Mesenchymal stem cell (in vitro differentiated cells and primary cell): ENCODE measurements at places on chromosomes 7 and 10.

DNA sequence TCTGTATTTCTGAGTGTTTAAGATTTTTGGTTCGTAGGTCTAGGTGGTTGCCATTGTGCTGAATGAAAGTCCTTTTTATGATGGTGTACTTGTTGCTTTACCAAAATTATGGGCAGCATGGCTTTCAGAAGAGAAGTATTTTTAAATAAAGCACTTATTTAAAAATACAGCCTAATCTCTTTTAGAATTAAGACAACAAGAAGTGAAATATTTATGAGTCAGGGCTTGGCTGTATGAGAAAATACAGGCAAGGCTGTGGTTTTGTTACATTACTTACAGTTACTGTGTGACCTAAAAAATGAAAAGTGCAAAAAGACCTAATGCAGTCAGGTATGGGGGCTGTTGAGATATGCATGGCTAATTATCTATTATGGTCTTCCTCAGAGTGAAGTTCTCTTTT, 185.2 kb upstream of the PPP1R3A start:
- no peak overlapping the region for H3K27ac ChIP-seq
- no peaks in the 10 kb centered on the region for H3K4me1 ChIP-seq
- no peak overlapping the region for H3K4me3 ChIP-seq
- H3K27me3 ChIP-seq: no peaks in the 10 kb centered on the region
- DNase-seq: no peak

- peak; percentile 45 for DNase-seq
- H3K27me3 ChIP-seq: no peaks in the 10 kb centered on the region
- H3K36me3 ChIP-seq: peaks cover 13% of the 10 kb centered on the region
- H3K4me1 ChIP-seq: peaks cover 40% of the 10 kb centered on the region
These were observed 5.8 kb downstream of the CTBP2 start for GRCh38 chr10:125154529-125154928.

DNA sequence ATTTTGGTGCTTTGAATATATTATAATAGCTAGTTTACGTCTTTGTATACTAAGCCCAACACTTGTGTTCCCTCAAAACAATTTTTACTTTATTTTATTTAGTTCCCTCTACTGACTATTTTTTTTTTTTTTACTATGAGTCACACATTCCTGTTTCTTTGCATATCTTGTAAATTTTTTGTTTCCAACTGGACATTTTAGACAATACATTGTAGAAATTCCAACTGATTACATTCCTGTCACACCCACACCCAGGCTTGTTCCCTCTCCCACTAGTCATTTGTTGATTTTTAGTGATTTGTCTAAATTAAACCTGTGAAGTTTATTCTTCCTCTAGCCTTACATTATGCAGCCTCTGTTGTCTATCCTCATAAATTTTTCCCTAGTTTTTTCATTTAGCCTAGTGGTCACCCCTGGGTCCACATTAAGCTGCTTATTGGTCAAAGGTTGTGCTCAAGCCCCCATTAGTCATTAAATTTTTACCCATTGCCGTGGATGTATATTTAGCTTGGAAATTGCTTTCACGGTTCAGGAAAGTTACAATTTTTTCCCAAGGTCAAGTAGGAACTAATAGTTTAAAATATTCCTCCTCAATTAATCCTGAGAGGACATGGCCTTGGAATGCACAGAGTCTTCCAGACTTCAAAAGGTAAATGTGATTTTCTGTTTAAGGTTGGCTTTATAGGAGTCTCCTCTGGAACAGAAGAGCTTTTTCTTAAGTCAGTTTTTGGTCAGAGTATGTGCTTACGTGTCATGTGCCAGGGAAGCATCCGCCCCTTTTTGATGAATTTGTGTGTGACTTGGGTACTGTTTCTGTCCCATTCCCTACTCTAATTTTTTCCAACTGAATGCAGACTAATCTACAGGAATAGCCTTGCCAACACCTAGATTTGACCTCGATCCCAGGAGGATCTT, 207.6 kb upstream of the TMEM72 start:
- no peaks in the 10 kb centered on the region for H3K36me3 ChIP-seq
- DNase-seq: peak; percentile 25
- no peaks in the 10 kb centered on the region for H3K27me3 ChIP-seq

- peaks cover 31% of the 10 kb centered on the region for H3K4me1 ChIP-seq
- no peaks in the 10 kb centered on the region for H3K36me3 ChIP-seq
- no peak overlapping the region for H3K4me3 ChIP-seq
These were observed 74.2 kb downstream of the MAD1L1 start for GRCh38 chr7:2158331-2159175.

GRCh38 chr7:90717296-90718060, 121.4 kb downstream of the CDK14 start:
- peak overlapping the region; percentile 31 for H3K27ac ChIP-seq
- no peaks in the 10 kb centered on the region for H3K36me3 ChIP-seq
- H3K4me1 ChIP-seq: peaks cover 7% of the 10 kb centered on the region
- DNase-seq: peak; percentile 47
- no peak overlapping the region for H3K4me3 ChIP-seq

DNA sequence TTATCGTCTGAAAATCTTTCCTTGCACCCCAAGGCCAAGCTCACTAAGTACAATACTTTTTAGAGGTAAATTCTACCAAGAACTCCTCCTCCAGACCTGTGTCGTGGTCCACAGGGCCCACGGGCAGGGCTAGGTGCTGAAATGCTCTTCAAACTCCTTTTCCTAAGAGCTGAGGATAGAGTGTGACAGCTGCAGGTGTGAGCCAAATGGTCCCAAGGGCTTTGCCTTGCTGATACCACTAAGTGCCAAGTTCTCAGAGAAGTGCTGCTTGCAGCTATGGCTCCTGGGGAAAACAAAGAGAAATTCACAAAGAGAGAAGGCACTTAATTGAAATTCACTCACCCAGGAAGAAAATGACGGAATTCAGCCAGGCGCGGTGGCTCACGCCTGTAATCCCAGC, 868.9 kb upstream of the AUTS2 start:
- H3K27ac ChIP-seq: no peak overlapping the region
- H3K4me3 ChIP-seq: no peak overlapping the region
- H3K36me3 ChIP-seq: no peaks in the 10 kb centered on the region
- peaks cover 30% of the 10 kb centered on the region for H3K27me3 ChIP-seq
- no peaks in the 10 kb centered on the region for H3K4me1 ChIP-seq

GRCh38 chr10:36278176-36278575, 636.1 kb upstream of the FZD8 start:
- H3K4me1 ChIP-seq: peaks cover 2% of the 10 kb centered on the region

GRCh38 chr10:26486990-26487850, 49.1 kb downstream of the APBB1IP start:
- H3K36me3 ChIP-seq: no peaks in the 10 kb centered on the region

DNA sequence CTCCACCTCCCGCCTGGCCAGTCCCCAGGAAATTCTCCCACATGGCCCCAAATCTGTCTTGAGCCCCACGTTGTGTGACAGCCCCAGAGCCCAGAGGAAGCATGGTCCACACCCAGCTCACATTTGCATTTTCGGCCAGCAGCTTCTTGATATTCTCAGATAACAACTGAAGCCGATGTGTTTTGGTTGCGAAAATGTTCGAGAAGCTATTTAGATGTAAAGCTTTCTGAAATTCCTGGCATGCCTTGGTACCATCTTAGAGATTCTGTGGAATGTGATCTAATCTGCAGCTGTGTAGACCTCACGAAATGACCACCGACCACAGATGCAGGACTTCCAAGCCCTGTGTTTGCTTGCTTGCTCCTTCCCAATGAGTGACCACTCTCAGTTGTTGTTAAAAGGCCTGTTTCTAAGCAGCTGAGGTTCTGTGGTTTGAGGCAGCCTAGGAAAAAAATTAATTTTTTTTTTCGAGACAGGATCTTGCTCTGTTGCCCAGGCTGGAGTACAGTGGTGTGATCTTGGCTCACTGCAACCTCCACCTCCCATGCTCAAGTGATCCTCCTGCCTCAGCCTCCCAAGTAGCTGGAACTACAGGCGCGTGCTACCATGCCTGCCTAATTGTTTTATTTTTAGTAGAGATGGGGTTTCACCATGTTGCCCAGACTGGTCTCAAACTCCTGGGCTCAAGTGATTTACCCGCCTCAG, 8.8 kb downstream of the SLC4A2 start:
- H3K27me3 ChIP-seq: no peaks in the 10 kb centered on the region
- peaks cover 27% of the 10 kb centered on the region for H3K4me1 ChIP-seq
- no peak overlapping the region for H3K4me3 ChIP-seq
- peak; percentile 82 for DNase-seq

DNA sequence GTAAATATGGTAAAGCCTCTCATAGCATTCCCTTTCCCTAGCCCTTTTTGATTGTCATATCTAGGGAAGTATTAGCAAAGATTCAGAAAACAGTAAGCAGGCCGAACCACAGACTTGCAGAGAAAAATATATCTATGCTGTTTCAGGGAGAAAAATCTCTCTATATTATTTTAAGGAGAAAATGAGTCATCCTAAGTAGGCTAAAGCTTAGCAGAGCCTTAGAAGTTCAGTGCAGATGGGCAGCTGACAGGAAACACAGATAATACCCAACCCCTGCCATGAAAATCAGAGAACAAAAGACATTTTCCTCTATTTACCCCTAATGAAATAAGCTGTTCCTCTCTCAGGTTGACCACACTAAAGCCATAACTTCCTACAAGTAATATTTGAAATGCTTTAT, 16.5 kb downstream of the C1QL3 start:
- peak; percentile 12 for DNase-seq
- no peaks in the 10 kb centered on the region for H3K4me1 ChIP-seq
- H3K36me3 ChIP-seq: no peaks in the 10 kb centered on the region
- no peak overlapping the region for H3K27ac ChIP-seq
- H3K27me3 ChIP-seq: no peaks in the 10 kb centered on the region

DNA sequence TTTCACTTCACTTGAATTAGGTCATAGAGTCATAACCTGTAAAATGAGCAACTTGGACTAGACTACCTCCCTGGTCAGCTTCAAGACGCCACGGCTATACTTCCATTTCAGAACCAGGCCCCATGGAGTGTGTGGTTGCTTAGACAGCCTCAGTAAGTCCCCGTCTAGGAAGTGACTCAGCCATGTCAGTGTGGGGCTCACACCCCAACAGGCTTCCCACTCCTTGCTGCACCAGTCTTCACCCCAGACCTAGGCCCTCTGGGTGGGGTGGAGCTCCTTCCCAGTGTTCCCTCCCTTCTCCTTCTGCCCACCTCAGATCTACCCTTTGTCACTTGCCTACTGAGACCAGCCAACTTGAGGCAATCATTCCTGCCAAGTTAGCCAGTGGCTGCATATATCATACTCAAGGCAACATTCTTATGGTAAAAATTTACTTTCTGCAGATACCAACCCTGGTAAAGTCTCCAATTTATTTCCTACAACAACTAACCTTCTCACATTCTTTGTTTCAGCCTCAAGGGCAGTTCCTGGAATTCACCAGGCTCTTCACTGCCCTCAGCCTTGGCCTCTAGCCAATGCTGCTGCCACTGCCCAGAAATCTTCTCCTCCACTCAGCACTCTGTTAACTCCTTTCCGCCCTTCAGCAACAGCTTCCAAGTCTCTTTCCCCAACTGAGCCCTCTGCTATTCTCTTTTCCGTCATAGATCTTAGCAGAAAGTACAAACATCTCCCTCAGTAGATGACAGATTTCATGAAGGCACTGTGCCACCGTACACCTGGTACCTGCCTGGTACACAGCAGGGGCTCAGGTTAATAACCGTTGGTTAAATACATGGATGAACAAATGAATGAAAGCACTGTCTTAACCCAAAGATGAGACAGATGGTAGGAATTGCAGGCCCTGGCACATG, 31.3 kb upstream of the ZNRF2 start:
- DNase-seq: no peak
- H3K4me1 ChIP-seq: peaks cover 15% of the 10 kb centered on the region
- no peak overlapping the region for H3K4me3 ChIP-seq
- H3K27me3 ChIP-seq: no peaks in the 10 kb centered on the region
- H3K27ac ChIP-seq: peak overlapping the region; percentile 60

DNA sequence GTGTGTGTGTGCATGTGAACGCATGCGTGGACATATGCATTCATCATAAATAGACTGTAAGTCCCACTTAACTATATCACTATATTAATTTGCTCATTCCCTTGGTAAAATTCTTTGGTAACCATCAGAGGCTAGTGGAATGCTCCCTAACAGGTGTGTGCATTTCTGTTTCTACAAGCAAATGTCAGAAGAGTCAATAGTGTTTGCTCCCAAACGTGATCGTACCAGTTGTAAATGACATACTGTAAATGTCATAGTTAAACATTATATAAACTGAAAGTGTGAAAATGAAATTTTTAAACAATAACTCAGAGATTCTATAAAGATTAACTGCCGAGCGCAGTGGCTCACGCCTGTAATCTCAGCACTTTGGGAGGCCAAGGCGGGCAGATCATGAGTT, 94.6 kb downstream of the ANLN start:
- H3K36me3 ChIP-seq: no peaks in the 10 kb centered on the region
- H3K27ac ChIP-seq: no peak overlapping the region
- H3K27me3 ChIP-seq: no peaks in the 10 kb centered on the region
- DNase-seq: no peak
- H3K4me1 ChIP-seq: peaks cover 2% of the 10 kb centered on the region

GRCh38 chr10:31132681-31133244, 101.1 kb upstream of the ZNF438 start:
- H3K27me3 ChIP-seq: no peaks in the 10 kb centered on the region
- no peak overlapping the region for H3K4me3 ChIP-seq
- peaks cover 18% of the 10 kb centered on the region for H3K4me1 ChIP-seq

- H3K4me3 ChIP-seq: no peak overlapping the region
- DNase-seq: peak; percentile 99
- H3K4me1 ChIP-seq: peaks cover 26% of the 10 kb centered on the region
- peaks cover 36% of the 10 kb centered on the region for H3K36me3 ChIP-seq
- H3K27me3 ChIP-seq: no peaks in the 10 kb centered on the region
These were observed 9.1 kb upstream of the ASIC3 start for GRCh38 chr7:151038951-151039849.

DNA sequence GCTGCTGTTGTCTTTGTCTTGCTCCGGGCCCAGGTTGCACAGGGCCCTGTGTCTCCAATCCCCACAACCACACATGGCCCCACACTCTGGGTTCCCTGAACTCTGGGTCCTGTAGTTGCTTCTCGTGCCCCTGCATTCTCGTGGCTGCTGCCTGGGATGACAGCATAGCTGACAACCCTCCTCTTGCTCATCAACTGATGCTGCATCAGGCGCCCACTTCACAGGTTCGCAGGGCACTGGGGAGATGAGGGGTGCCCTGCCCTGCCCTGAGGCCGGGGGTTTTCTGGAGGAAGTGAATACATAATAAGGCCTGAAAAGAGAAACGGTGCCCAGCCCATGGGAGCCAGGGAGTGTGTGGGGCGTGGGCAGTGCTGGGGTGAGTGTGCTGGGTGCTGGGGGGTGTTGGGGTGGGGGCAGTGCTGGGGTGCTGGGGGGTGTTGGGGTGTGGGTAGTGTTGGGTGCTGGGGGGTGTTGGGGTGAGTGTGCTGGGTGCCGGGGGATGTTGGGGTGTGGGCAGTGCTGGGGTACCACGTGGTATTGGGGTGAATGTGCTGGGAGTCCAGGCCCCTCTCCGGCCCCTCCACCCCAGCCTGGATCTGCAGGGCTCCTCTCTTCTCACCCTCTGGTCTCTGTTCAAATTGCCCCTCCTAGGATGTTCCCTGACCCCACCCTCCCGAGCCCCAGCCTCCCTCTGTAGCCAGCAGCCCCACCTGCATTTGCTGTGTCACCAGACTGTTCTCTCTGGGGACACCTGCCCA, 2.0 kb upstream of the MTG1 start:
- H3K4me1 ChIP-seq: peaks cover 15% of the 10 kb centered on the region
- H3K4me3 ChIP-seq: no peak overlapping the region
- H3K27me3 ChIP-seq: no peaks in the 10 kb centered on the region
- H3K36me3 ChIP-seq: peaks cover 41% of the 10 kb centered on the region
